Stimulated activated CD8-positive, alpha-beta memory T cell treated with anti-CD3 and anti-CD28 coated beads, Interleukin-4, amount 100 ng/mL, for 4 hours (primary cell): ENCODE measurements at places on chromosomes 11 and 22.

- no peak for DNase-seq
These were observed 11.2 kb downstream of the ROBO4 start for GRCh38 chr11:124886476-124886875.

DNA sequence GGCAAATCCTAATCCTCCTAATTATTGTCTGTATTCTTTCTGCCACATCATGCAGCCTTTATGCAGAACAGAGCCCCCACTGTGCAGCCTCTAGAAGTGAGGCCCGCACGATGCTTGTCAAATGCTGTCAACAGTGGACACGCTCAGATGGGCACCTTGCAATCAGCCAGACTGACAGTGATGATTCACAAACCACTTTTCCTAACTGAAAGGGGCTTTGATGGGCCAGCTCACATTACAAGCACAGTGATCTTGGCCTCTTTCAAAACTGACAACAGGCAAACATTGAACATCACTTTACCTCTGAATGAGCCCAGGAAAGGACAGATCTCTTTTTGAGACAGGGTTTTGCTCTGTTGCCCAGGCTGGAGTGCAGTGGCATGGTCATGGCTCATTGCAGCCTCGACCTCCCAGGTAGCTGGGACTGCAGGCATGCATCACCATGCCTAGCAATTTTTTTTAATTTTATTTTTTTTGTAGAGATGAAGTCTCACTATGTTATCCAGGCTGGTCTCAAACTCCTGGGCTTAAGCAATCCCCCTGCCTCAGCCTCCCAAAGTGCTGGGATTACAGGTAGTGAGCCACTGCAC lies 18.0 kb upstream of the E2F8 start:
- no peak for DNase-seq

DNA sequence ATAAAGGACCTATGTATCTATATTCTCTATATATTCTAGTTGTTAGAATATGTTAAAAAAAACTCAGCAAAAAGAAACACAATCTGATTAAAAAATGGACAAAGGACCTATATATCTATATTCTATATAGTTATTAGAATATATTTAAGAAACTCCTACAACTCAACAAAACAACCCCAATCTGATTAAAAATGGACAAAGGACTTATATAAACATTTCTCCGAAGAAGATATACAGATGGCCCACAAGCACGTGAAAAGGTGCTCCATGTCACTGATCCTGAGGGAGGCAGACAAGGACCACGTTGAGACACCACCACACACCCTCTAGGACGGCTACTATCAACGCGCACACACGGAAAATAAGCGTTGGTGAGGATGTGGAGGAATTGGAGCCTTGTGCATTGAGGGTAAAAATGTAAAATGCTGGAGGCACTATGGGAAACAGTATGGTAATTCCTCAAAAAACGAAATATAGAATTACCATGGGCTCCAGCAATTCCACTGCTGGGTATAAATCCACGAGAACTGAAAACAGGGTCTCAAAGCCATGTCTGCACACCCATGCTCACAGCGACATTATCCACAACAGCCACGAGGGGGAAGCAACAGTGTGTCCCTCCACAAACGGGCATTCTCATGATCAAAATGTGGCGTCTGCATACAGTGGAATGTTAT lies 22.7 kb downstream of the YPEL1 start:
- peak; percentile 23 for DNase-seq

DNA sequence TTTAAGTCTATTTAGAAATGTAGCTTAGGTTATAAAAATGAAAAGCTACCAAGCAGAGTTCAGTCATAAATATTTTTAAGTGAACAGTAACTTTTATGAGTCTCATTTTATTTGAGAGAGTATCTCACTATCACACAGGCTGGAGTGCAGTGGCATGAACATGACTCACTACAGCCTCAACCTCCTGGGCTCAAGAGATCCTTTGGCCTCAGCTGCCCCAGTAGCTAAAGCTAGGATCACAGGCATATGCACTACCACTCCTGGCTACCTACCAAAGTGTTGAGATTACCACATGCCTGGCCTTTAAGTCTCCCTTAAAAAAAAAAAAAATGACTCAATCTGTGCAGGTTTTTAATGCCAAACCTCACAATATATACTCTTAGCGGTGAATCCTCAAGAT lies 34.7 kb upstream of the CLNS1A start:
- no peak for DNase-seq

GRCh38 chr11:24885580-24886173 lies 388.8 kb downstream of the LUZP2 start:
- DNase-seq, result no peak

- no peak for DNase-seq
These were observed at the start of gene FXYD2 for GRCh38 chr11:117824571-117825537. Gene FXYD2 (minus strand): TSS chr11:117824744. CDS start chr11:117824678, 66 bp downstream.

- DNase-seq, result no peak
These were observed 3.0 kb downstream of the RAB39A start for GRCh38 chr11:107931206-107931605.

- no peak for DNase-seq
These were observed 222.2 kb downstream of the NAV2 start for GRCh38 chr11:19934828-19935259.

DNA sequence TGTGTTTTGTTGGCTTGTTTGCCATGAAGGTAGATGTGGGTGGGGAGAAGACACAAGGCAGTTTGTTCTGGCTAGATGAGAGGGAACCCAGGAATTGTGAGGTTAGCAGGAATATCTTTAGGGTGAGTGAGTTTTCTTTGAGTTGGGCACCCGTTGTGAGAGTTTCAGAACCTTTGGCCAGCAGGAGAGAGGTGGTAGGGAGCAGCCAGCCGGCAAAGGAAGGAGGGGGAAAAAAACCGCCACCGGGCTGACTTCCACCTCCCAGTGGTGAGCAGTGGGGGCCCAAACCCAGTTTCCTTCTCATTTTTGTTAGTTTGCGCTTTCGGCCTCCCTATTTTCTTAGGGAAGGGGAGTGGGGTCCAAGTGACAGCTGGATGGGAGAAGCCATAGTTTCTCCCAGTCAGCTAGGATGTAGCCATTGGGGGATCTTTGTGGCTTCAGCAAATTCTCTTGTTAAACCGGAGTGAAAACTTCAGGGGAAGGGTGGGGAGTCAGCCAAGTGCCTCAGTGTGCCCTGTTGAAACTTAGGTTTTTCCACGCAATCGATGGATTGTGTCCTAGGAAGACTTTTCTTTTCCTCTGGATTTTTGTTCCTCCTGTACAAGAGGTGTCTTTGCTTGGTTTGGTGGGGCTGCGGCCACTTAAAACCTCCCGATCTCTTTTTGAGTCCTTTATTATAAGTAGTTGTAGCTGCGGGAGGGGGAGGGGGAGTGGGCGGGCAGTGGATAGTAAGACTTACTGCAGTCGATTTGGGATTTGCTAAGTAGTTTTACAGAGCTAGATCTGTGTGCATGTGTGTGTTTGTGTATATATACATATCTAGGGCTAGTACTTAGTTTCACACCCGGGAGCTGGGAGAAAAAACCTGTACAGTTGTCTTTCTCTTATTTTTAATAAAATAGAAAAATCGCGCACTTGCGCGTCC lies 1.1 kb upstream of the GCAT start:
- DNase-seq, result no peak
